ENCODE measurements at places on chromosomes 7 and 10.

GRCh38 chr7:81327468-81328266 lies 408.8 kb upstream of the SEMA3C start:
- DNase-seq = no peak

DNA sequence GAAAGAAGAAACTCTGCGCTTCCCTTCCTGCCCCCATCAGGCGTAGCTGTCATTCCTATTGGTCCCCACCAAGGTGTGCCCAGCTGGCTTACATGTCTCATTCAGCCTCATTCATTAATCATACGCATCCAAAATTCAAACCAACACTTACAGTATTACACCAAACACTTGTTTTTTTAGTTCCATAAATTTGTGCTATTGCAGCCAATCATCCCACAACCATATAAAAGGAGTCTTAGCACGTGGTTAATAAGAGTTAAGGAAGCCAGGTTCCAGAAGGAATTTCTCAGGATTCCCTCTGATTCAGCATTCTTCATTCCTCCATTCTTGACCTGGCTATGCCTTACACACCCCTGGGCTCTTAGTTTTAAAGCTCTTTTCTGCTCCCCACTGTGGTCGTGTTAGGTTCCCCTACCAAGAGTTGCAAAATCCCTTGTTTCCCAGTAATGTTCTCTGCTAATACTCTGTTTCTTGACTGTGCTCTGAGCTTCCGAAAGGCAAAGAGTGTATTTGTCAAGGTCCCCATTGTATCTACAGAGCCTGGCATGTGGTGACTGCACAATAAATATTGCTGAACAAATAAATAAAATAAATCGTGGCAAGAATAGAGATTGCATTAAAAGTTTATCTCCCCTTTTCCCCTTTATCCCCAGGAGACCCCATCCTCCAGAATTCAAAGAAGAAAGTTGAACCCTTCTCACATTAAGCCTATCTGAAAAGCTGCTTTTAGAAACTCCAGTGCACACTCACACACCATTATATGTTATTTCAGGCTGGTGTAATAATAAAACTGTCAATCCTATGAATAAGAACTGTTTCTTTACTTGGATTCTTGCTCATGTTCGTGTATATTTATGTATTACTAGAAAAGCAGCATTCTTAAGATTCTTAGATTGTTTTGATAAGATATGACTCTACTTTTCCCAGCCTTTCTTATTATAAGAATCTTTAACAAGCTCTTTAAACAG lies 514.4 kb downstream of the INHBA start:
- no peak for DNase-seq

- DNase-seq = no peak
Measured at GRCh38 chr10:113137941-113138685, 188.1 kb downstream of the TCF7L2 start.

DNA sequence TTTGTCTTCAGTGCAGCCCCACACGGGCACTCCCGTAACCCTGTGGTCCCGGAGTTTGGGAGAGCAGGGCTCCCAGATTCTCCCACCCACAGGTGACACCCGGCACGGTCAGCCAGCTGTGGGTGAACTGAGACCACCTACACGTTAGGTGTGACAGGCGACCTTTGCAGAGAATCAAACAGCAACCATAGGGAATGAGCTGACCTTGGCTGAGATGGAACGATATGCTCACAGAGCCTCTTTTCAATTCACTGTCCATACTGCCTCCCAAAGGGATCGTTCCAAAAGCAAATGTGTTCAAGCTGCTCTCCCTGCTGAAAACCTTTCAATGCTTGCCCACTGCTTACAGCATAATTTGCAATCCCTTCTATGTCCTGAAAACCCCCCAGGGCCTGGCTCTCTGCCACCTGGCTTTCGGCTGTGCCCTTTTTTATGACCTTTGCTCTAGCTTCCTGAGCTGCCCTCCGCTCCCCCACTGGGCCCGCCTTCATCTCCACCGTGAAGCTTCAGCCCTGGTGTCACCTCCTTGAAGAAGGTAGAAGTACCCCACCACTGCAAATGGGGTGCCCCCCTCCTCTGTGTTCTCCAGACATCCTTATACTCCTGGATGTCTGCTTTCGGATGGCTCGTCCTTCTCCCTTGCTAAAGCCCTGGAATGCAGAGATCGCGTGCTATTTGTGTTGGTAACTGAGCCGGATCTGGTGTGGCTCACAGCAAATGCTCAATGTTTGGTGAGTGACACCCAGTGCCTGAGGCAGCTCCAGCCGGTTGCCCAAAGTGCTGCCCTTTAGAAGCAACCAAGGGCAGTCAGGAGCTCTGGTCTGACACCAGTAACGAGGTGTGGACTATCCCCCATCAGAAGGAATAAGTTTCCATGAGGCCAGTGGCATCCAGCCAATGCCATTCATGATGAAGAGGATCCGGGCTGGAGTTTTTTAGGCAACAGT lies 90.4 kb downstream of the KIAA1549 start:
- no peak for DNase-seq

- DNase-seq = no peak
Measured at GRCh38 chr10:82961864-82962263, 1086.9 kb downstream of the NRG3 start.

DNA sequence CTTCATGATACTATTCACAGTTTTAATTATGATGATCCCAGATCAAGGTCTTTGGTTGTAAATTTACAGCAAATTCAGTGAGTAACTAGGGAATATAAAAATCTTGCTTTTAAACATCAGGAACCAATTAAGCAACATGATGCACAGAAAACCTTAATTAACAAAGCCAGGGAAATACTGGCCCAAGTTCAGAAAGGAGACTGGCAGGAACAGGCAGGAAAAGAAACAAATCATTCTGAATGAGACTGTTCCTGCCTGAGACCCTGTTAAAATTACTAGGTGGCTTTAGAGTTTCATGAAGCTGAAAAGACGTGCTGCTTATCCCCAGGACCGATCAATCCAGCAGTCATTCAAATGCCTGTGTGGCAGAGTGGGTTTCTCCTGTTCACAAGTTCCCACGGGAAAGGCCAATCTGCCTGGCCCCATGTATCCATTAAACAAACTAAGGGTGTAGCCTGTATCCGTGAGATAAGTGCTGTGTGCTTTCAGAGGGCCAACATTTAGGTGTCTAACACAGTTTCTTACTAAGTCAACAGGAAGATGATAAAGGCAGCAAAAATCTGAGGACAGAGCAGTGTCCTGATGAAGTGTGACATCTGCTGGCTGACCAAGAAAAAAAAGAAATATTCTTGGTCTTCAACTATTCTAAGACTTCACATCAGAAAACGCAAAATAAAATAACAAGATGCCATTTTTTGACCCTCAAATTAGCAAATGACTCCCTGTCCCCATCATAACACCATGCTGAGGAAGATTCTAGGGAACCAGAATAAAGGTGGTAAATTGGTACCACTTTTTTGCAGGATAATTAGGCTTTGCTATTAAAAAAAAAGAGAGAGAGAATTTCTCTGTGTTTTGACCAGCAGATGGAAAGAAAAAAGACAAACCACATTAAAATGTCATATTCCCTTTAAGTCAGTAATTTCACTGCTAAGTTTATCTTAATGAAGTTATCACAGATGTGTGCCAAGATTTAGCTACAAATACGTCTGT lies 34.2 kb downstream of the PUS7 start:
- DNase-seq = no peak

DNA sequence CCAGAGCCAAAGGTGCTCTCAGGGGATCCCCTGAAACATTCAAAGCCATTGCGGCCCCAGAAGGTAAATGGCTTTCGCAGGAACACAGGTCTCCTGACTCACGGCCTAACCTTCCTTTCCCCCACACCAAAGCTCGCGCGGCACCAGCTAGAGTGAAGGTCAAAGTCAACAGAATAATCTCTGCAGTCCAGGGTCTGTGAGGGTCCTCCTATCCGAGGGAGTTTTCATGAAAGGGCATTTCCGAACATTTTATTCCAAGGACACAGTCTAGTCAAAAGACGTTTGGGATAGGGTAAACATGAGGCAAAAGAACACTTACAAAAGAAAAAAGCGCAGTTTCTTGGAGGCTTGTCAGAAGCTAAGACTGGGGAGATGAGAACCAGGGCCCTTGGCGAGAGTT lies 559 bp upstream of the STEAP2 start:
- no peak for DNase-seq

GRCh38 chr10:28812384-28813372 lies 135.4 kb downstream of the BAMBI start:
- no peak for DNase-seq

DNA sequence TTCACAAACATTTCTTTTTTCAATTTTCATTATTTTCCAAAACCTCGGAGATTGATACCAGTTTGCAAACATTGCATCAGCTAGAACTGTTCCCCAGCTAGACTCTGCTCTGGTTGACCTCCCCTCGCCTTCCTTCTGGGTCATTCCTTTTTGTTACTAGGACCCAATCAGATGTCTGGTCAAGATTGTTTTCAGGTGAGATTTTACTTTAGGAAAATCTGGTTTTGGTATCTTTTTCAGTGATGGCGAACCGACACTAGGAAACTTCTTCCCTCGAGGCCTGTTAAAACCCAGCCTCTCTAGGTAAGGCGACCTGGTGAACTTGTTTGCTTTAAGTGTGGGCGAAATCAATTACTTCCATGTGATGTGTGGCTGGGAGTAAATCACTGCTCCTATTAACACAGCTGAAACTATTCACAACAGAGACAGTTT lies 8.4 kb downstream of the PROSER2 start:
- no peak for DNase-seq

DNA sequence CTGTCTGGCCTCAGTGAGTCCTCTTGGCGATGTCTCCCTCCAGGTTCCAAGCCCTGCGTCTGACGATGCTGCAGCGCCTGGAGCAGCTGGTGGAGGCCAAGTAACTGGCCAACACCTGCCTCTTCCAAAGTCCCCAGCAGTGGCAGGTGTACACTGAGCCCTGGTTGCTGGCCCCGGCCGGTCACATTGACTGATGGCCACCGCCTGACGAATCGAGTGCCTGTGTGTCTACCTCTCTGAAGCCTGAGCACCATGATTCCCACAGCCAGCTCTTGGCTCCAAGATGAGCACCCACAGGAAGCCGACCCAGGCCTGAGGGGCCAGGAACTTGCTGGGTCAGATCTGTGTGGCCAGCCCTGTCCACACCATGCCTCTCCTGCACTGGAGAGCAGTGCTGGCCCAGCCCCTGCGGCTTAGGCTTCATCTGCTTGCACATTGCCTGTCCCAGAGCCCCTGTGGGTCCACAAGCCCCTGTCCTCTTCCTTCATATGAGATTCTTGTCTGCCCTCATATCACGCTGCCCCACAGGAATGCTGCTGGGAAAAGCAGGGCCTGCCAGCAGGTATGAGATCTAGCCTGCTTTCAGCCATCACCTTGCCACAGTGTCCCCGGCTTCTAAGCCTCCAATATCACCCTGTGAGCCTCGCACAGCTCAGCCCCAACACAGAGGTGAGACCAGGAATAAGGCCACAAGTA lies 7.3 kb upstream of the ZNF22 start:
- no peak for DNase-seq

DNA sequence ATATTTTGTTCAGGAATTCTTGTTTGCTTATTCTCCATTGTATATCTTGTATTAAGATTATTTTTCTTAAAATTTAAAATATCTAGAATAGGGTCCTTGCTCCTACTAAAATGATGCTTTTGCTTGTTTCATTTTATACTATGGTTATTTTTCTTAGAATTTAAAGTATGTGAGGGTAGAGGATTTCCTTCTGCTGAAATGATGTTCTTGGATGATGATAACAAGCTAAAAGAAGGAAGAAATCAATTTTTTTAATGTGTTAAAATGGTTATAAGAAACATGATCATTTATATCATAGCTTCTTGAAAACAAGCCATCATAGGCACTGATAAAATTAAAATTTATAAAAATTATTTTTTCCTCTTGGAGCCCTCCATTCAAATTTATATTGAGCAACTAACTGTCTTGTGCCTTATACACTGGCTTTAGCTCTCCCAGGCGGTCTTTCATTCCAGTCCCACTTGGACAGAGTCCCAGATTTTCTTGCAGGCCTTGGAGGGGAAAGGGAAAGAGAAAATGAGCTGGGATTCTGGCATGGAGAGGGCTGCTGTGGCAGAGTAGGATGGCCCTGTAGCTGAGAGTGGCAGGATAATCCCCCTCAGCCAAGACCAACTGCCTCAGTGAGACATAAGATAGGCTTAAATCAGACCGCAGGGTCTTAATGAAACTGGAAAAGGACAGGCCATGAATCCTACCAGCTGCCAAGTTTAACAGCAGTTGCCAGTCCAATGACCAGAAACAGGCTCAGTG lies 60.2 kb downstream of the DNAJB9 start:
- no peak for DNase-seq

DNA sequence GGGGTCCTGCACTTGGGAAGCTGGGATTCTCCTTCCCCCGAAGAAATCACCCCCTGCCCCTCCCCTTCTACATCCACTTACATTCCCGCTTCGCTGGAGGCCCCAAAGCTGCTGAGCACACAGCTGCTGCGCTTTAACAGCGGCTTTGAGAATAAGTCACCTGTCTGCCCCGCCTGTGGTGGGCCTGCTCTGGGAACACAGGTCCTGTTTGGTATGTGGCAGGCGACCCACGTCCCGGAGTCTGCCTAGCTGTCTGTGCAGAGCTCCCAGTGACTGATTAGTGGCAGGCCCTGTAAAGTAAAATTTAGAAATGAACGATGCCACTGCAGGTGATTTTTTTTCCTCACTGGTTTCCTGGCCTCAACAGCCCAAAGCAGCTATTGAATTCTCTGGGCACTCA lies 47.0 kb downstream of the CDH23 start:
- no peak for DNase-seq

DNA sequence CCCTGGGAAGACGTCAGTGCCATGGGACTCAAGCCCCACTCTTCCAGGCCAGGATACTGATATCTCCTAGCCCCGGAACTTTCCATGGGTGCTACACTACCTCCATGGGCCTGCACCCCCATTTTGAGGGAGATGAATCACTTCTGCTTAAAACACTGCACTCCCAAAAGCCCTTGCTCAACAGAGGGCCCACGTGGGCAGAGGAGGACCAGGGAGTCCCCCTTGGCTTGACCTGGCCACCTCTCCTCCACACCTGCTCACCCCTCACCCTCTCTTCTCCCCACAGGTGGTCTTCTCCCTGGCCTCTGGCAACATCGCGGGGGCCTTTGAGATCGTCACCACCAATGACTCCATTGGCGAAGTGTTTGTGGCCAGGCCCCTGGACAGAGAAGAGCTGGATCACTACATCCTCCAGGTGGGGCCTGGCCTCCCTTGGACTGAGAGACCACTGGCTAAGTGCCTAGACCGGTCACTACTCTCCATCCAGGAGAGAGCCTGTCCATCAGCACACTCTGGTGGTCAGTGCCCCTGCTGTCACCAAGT lies 19.9 kb upstream of the C10orf105 start:
- no peak for DNase-seq

DNA sequence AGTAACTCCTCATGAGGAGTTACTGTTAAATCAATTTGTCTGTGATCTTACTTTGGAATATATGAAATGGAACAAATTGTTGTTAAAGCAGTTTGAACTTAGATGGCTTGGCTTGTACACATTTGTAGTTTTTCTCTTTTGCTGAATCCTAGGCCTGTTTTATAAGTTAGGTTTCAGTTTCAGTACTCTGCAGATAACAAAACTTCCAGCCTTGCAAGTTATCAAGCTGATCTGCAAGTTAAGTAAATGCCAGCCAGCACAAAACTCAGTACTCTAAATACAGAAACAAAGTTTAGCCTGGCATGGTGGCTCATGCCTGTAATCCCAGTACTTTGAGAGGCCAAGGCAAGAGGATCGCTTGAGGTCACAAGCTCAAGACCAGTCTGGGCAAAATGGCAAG lies 25.0 kb upstream of the PAXIP1 start:
- no peak for DNase-seq
